ENCODE measurements at places on chromosomes 11 and 22.

- DNase-seq: no peak
Observed at GRCh38 chr11:57604296-57605027, 7.0 kb downstream of the SERPING1 start.

DNA sequence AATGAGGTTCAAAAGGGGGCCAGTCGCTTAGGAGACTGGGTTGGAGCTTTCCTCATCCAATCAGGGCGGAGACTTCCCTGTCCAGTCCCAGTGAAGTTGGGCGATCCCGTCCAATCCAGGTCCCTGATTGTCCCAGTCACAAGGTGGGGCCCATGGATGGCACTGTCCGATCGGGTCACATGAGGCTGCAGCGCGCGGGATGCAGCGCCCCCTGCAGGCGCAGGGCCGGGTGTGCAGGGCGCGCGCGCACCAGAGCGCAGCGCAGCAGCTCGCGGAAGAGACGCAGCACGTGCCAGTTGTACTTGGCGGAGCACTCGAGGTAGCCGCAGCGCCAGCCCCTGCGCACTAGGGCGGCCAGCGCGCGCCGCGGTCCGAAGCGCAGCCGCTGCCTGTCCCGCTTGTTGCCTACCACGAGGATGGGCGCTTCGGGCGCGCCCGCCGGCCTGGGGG lies 2.3 kb downstream of the RASL10A start:
- no peak for DNase-seq

- DNase-seq: no peak
Observed at GRCh38 chr11:66854729-66855211, 2.1 kb upstream of the LRFN4 start.

DNA sequence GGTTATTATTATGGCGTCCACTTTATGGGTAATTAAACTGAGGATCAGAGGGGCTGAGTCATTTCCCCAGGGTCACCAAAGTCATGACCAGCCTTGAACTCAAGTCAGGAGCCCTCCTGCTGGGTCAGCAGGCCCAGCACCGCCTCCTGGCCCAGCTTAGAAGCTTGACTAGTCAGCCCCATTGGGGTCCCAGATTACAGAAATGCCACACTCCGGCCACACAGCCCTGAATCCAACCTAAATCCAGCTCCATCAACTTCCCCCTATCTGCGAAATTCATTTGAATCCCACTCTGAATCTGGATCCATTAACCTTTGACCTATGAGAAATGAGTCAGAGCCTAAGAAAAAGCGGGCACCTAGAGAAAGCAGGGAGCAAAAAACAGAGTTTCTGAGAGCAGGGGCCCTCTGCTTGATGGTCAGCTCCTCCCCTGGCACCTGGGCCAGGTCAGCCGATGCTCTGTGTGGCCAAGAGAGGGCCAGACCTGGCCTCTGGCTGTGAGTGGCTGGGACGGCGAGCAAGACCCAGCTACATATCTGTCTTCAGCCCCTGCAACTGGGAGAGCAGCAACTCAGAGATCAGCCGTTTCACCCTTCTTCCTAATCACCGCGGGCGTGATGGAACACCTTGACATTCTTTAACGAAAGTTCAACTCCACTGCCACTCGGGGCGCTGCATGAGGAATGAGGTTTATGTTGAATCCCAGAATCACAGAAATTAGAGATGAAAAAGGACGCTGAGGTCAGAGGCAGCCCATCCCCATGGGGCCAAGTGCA lies 196.1 kb downstream of the TRIM29 start:
- DNase-seq: no peak

DNA sequence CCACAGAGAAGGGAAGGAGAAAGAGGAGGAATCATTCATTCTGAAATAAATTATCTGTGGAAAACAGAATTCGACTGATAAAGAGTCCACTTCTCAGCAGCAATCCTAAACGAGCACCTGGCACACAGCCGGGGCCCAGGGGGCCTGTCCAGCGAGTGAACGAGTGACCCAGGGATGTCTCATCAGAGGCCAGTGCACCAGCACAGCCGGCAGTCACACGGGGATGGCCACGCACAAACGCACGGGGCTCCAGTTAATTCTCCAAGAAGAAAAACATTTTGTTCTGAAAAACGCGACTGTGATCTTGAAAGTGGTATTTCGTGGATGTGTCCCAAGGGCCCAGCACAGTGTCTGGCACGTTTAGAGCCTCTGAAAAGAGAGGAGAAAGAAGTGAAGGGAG lies 154.6 kb downstream of the BRD1 start:
- no peak for DNase-seq

- DNase-seq: no peak
Observed at GRCh38 chr22:49281467-49282340, 546.0 kb downstream of the BRD1 start.

DNA sequence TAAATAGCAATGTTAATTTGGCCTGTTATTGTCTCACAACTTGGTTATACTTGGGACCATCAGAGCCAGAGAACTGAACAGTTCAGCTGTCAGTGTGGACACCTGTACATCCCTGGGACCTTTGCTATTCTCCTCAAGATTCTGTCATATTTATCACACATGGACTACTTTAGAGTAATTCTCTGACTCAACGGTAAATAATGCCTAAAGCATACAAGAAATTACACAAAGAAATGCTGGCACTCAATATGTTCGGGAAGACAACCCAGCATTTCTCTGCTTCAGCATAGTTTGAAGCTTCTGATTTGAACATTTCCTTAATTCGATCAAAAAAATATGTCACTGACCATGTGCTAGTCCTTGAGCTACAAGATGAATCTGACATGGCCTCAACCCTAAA lies 34.6 kb upstream of the MMP13 start:
- no peak for DNase-seq

DNA sequence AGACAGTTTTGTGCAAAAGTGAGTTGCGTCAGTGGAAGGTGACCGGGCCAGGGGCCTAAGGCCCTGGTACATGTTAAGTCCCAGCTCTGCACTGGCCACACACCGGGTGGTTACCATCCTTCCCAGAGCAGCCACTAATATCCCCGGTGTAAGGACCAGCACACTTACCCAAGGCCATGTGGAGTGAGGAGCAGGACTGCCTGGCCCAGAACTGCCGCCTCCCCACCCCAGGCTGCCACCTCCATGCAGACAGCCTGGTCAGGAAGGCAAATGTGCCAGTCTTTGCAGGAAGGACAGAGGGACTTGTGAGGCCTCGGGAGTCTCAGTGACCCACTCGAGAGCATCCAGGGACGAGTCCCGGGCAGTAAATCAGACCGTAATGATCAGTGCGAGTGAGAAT lies 102.9 kb downstream of the MORC2 start:
- no peak for DNase-seq

- DNase-seq: no peak
Observed at GRCh38 chr11:45646275-45646927, 19.0 kb downstream of the CHST1 start.

- no peak for DNase-seq
Observed at GRCh38 chr11:34856251-34856650, 59.9 kb downstream of the APIP start.

DNA sequence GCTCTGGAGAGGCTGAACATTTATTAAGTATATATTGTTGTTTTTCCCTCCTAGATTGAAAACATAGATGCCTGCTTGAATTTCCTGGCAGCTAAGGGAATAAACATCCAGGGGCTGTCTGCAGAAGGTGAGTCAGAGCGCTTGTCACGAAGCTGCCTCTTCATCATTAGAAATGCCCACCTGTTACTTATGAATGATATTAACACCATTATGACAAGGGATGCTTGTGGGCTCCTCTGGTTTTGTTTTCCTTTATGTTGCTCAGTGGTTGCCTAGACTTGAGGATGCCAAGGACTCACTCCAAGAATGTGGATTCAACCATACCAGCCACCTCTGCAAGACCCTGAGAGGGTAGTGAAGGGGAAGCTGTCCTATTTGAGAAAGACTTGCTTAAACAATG lies 156.2 kb downstream of the NAV2 start:
- no peak for DNase-seq

DNA sequence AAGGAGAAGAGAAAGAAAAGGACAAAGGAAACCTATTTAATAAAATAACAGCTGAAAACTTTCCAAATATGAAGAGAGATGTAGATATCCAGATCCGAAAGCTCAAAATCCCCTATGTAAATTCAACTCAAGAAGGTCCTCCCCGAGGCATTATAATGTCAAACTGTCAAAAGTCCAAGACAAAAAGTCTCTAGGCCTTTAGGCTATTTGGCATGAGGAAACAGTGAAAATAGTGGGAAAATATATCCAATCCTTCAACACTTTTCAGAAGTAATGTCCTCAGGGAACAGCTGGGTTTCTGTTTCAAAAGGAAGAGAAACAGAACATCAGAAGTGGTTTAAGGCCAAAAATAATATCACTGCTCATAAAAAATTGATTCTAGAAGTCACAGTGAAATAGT lies 1.9 kb upstream of the OR52E4 start:
- DNase-seq: no peak

DNA sequence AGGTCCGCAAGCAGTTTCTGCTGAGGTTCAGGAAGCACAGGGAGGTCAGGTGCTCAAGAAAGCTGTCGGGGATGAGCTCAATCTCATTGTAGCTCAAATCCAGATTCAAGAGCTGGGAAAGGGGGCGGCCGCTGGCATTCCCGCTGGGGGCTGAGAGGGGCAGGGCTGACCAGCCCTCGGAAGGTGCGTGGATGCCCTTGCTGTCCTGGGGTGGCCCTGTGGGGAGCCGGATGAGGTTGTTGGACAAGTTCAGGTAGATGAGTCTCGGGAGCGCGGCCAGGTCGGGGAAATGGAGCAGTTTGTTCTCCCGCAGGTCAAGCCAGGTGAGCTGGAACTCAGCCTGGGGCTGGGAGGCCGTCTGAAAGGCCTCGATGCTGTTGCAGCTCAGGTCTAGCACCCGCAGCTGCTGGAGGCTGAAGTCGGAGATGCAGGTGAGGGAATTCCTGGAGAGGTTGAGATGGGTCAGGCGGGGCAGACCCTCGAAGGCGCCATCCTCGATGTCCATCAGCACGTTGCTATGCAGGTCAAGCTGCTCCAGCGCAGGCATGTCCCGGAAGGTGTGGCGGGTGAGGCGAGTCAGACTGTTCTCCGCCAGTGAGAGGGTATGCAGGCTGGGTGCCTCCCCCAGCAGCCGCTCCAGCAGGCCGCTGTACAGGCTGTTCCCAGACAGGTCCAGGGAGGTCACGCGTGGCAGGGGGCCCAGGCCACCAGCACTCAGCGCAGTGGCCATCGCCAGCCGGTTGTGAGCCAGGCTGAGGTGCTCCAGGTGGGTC lies 9.8 kb downstream of the LRRC32 start:
- no peak for DNase-seq

- no peak for DNase-seq
Observed at GRCh38 chr11:93529707-93530467, 13.3 kb downstream of the SMCO4 start.

GRCh38 chr11:122898799-122899198 lies 16.2 kb downstream of the JHY start:
- DNase-seq: no peak

DNA sequence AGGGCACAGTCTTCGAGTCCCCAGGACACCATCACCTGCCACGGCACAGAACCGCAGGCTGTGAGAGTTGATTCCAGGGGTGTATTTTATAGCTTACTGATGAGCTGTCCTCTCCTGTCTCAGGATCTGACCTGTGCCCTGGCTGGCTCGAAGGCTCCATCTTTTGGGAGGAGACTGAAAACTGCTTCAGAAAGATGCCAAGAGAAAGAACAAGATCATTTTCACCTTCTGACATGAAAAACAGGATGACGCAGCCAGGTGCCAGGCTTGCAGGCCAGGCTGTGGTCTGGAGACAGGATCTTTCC lies 2.2 kb downstream of the MRGPRD start:
- no peak for DNase-seq

- DNase-seq: no peak
Observed at GRCh38 chr11:122040464-122040863, 75.6 kb downstream of the BLID start.

GRCh38 chr11:95289378-95290101 lies 58.5 kb upstream of the SESN3 start:
- DNase-seq: no peak

DNA sequence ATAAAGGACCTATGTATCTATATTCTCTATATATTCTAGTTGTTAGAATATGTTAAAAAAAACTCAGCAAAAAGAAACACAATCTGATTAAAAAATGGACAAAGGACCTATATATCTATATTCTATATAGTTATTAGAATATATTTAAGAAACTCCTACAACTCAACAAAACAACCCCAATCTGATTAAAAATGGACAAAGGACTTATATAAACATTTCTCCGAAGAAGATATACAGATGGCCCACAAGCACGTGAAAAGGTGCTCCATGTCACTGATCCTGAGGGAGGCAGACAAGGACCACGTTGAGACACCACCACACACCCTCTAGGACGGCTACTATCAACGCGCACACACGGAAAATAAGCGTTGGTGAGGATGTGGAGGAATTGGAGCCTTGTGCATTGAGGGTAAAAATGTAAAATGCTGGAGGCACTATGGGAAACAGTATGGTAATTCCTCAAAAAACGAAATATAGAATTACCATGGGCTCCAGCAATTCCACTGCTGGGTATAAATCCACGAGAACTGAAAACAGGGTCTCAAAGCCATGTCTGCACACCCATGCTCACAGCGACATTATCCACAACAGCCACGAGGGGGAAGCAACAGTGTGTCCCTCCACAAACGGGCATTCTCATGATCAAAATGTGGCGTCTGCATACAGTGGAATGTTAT lies 22.7 kb downstream of the YPEL1 start:
- peak; percentile 18 for DNase-seq

DNA sequence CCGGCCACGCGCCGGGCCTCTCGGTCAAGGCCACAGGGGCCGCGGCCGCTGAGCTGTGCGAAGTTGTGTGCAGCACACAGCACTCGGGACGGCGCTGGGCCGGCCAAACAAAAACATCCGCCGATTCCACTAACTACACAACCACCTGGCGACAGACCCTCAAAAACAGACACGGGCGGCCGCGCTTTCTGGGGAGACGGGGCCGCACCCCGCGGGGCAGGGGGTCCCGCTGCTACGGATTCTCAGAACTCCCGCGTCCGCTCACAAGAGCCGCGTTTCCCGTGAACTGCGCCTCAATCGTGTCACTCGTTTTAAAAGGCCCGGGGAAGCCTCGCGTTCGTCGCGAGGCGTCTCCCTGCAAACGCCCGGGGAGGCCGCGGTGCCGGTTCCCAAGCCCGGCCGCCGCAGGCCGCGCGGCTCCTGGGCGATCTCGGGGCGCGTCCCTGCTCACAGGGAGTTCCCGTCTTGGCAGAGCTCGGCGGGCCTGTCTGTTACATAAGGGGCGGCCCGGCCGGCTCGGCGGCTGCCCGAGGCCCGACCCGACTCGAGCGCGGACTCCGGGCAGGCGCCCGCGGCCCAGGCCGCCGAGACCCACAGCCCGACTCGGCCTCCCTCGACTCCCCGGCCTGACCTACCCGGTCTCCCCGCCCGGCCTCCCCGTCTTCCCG lies 936 bp downstream of the BRD1 start:
- no peak for DNase-seq

- DNase-seq: no peak
Observed at GRCh38 chr22:29987137-29987536, 93.1 kb upstream of the HORMAD2 start.

GRCh38 chr11:133552938-133553337 lies 20.6 kb upstream of the OPCML start:
- no peak for DNase-seq

- no peak for DNase-seq
Observed at GRCh38 chr11:133555034-133555433, 22.7 kb upstream of the OPCML start.

- DNase-seq: no peak
Observed at GRCh38 chr11:74926304-74927030, 22.4 kb downstream of the XRRA1 start.

GRCh38 chr22:24938741-24939341 lies 7.7 kb downstream of the LHFPL7 start:
- DNase-seq: no peak

- DNase-seq: no peak
Observed at GRCh38 chr11:122258446-122259194, 142.6 kb upstream of the BLID start.
